Right lung (tissue), 10 donors: ENCODE measurements at places on chromosomes 13 and 19. TPM values are rescaled to one million over a fixed set of nuclear protein-coding genes. Genes with fewer than 3 reads are reported as not detected.

The DIAPH3 gene
- 12.7 TPM for polyA plus RNA-seq

The ZNF324B gene
- 8.0 TPM for polyA plus RNA-seq

The KIR2DL4 gene
- not detected for polyA plus RNA-seq

The CGB1 gene
- polyA plus RNA-seq = not detected

The LGALS14 gene
- not detected for polyA plus RNA-seq

The PSG7 gene
- not detected for polyA plus RNA-seq

The RASA3 gene
- polyA plus RNA-seq = 12.2 TPM

The HMGB1 gene
- 993 TPM for polyA plus RNA-seq

The IFI30 gene
- polyA plus RNA-seq = 9.2 TPM

The KANK3 gene
- polyA plus RNA-seq = 13.0 TPM

The RGL3 gene
- 50.5 TPM for polyA plus RNA-seq

The FBN3 gene
- polyA plus RNA-seq = 60.1 TPM

The KLHL1 gene
- polyA plus RNA-seq = not detected

DNA sequence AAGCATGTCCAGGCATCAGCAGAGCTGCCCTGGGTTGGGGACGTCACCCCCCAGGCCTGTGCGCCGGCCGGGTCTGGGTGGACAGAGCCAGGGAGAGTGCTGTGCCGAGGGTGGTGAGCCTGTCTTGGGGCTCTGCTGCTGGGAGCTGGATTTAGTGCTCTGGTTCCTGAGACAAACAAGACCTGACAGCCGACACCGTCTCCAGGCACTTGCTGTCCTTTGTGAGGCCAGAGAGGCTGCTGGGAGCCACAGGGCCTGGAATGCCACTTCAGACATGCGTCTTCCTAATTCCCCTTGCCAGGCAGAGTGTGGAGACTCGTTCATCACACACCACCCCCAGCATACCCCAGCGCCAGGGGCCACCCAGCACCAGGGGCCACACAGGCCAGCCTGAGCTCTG lies 165.8 kb downstream of the KDM4B start:
- no peak for DNase-seq

DNA sequence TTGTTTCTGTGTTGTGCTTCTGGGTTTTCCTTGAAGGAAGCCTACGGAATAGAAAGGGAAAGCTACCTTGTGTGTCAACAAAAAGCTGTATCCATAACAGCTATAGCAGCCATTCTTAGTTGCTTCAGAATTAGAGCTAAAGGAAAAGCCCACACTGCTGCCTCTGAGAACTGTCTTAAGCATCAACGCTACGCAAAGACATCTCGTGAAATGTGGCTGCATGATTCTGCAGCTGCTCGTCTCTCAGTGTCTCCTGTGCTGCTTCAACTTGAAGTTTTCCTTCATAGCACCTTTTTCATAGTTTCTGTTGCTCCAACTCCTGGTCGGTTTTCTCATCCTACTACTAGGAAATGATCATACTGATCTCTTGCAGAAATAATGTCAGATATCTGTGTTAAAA lies 140.9 kb upstream of the MAB21L1 start:
- DNase-seq = no peak

- DNase-seq = no peak
Measured at GRCh38 chr13:74978591-74978990, 503.4 kb downstream of the TBC1D4 start.

DNA sequence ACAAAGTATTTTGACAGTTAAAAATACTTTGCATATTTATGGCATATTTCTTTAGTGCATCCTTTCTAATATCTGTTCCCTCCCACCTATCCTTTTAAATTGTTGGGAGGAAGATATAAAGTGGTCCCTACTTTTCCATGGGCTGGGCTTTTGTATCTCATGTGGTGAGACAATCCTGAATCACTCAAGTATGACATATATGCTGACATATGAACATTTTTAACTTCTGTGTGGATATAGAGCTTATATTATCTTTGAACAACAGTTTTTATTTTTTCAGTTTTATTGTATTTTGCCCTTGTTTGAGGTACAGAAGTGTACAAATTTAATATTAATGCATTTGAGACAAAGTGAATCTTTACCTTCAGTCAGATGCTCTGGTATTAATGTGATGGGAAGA lies 3.4 kb downstream of the ZMYM2 start:
- DNase-seq = no peak

GRCh38 chr19:48862827-48863226 lies 5.6 kb downstream of the PLEKHA4 start:
- no peak for DNase-seq

DNA sequence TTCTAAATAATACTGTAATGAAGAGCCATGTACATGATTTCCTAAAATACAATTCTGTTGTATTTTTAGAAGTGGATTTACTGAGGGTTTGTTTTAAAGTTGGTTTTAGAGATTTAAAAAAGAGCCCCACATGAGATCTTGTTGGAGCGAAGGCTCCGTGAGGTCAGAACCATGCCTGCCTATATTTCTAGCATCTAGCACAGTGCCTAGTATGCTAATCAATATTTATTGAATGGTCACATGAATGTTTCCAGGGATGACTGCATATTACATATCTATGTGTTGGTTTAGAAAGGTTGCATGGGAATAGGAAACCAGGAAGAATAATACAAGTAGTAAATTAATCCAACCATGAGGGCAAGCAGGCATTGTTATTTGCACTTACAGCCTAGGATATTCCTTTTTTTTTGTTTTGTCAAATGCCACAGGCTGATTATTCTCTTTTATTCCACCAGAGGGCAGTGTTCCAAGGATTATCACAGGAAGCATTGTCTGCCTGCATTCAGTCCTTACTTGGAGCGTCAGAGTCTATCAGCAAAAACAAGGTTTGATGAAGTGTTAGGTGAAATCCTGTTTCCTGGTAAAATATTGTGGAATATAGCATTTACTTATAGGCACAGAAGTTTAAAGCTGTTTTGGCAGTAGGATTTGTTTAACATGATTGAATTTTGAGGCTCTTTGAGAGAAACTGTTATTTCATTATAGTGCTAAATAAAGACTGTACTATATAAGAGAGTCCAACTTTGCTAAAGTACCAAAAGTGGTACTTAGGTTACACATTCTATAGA lies 46.8 kb downstream of the COG3 start:
- peak; percentile 81 for DNase-seq

DNA sequence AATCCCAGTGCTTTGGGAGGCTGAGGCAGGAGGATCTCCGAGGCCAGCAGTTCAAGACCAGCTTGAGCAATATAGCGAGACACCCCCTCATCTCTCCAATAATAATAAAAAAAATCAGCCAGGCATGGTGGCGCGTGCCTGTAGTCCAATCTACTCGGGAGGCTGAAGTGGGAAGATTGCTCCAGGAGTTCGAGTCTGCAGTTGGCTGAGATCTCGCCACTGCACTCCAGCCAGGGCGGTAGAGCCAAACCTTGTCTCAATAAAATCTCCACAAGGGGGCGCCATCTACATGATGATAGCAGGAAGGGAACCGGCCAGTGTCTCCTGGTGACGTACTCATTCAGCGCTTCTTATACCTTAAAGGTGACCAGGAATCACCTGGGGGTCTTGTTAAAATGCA lies 13.6 kb upstream of the C5AR1 start:
- no peak for DNase-seq

- DNase-seq = peak; percentile 62
Measured at GRCh38 chr19:46428239-46429135, at the start of gene PNMA8C. Gene PNMA8C (minus strand): TSS chr19:46428936. CDS start chr19:46428359, 577 bp downstream.

GRCh38 chr19:2039959-2040646 lies 10.9 kb downstream of the MKNK2 start:
- no peak for DNase-seq

- no peak for DNase-seq
Measured at GRCh38 chr13:108437496-108437895, 168.0 kb downstream of the TNFSF13B start.

- DNase-seq = no peak
Measured at GRCh38 chr13:60511637-60512036, 114.6 kb downstream of the TDRD3 start.

DNA sequence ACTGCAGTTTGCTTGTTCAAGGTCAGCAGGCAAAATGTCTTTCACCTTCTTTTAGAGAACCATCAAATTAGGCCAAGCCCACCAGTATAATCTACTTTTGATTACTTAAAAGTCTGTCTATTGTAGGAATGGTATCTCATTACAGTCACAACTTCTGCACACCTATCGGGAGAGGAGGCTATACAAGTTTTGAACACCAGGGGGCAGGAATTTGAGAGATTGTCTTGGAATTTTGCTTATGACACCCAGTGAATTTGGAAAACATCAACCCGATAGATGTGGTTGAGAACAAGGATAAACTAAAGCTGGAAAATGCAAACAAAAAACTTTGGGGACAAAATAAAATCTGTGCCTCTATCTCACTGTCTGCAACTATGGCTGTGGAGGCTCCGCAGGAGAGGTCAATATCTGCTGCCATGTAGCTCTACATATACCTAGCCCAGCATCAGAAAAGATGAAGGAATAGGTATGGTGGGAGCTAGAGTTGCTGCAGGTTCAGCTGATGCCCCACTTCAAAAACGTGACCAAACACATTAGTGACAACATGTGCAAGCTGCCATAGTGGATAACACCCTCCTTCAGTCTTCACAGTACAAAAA lies 1299.2 kb upstream of the SPRY2 start:
- no peak for DNase-seq

DNA sequence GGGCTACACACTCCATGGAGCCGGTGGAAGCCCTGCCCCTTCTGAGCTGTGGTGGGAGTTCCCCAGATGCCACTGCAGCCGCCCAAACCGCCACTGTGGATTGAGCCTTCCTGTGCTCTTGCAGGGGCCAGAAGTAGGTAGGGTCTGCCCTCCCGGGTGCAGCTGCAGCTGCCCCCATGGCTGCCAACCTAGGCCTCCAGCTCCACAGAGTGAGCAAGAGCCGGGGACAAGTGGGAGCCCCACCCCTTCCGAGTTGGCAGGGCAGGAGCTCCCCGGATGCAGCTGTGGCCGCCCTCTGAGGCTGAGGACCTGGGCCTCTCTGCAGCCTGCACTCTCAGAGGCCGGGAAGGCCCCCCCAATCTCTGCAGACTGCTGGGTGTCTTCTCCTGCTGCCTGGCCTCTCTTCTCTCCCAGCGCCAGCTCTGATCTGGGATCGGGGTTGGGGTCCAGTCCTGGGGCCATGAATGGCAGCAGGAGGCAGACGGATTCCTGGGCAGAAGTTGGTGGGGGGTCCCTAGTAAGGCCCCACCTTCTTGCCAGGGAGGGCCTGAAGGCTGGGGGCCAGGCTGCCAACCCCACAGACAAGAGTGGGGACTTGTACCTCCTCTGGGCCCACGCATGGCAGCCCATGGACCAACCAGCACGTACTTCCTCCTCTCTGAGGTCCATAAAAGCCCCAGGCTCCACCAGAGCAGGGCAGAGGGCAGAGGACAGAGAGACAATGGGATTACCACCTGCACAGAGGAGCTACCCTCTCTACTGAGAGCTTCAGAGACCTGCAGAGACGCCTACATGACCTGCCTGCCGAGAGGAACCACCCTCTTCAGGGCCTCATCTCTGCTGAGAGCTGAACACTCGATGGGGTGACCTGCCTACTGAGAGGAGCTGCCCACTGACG lies 28.9 kb downstream of the AP2S1 start:
- DNase-seq = no peak

- DNase-seq = peak; percentile 68
Measured at GRCh38 chr19:2478278-2478755, 2.4 kb downstream of the GADD45B start.

DNA sequence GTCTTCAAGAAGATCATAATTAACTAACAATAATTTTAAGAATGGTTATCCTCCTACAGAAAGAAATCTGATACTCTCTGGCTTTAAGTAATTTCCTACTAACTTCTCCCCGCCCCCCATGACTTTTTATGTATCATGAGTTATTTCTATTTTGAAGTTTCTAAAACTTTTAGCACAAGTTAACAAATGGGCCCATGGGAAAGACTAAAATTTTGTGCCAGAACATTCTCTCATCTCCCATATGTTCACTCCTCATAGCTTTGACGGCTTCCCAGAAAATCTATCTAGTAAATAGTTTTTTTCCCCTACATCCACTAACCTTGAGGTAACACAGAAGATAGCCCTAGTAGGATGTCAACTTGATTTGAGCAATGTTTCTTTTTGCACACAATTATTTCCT lies 148.3 kb downstream of the POSTN start:
- DNase-seq = no peak

DNA sequence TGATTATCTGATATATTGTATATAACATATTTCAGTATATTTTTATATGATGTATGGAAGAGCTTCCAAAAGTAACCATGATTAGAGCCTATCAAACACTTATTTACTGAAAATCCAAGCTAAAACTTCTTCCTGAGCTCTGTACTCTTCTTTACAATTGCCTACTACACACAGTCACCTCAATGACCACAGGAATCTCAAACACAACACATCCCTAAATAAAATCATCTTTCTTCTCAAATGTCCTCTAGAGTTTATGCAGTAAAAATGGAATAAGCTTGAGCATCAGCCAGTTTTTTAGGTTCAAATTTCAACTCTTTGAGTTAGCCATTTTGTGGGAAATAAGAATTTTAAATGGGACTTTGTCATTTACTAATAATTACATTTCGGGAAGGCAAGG lies 102.6 kb upstream of the FNDC3A start:
- DNase-seq = no peak

GRCh38 chr19:14347999-14348889 lies 33.0 kb upstream of the ADGRE5 start:
- DNase-seq = peak; percentile 58

GRCh38 chr13:80469853-80470381 lies 129.0 kb upstream of the SPRY2 start:
- no peak for DNase-seq

- no peak for DNase-seq
Measured at GRCh38 chr13:112510987-112511685, 76.8 kb downstream of the TUBGCP3 start.

DNA sequence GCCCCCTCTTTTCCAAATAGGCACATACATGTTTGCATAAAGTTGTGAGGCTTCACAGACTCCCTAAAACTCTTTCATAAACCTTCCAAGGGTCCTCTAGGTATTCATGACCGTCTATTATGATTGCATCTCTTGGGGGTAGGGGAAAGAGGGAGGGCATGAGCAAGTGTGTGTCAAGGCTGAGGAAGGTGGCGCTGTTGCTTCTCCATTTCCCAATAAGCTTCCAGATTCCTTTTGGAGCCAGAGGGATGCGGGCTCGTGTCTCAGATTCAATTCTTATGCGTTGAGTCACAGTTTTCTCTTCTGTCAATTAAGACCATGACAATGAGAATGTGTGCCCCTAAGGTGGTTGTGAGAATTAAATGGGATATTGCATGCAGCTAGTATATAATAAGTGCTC lies 51.0 kb upstream of the CYP2A7 start:
- DNase-seq = no peak

DNA sequence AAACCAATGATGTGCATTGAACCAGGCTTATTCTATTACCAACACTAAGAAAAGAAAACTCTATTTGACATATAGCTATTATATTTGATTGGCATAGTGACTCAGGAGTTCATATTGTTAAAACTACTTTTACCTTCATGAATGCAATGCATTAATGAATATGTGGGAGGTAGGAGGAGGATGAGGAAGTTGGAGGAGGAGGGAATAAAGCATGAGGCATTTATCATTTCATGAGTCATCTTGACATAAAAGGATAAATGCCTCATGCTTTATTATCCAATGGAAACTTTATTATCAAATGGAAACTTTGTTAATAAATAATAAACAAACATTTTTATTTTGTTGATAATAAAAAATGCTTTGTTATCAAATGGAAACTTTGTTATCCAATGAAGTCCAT lies 116.5 kb downstream of the SPRY2 start:
- no peak for DNase-seq
